Stimulated activated CD4-positive, alpha-beta T cell treated with anti-CD3 and anti-CD28 coated beads, Interleukin-15, amount 100 ng/mL, for 48 hours (primary cell): ENCODE measurements at places on chromosomes 11 and 22.

- no peak for DNase-seq
Measured at GRCh38 chr11:304915-305843, 2.4 kb upstream of the IFITM2 start.

GRCh38 chr11:69333879-69334278 lies 39.9 kb downstream of the MYEOV start:
- no peak for DNase-seq

DNA sequence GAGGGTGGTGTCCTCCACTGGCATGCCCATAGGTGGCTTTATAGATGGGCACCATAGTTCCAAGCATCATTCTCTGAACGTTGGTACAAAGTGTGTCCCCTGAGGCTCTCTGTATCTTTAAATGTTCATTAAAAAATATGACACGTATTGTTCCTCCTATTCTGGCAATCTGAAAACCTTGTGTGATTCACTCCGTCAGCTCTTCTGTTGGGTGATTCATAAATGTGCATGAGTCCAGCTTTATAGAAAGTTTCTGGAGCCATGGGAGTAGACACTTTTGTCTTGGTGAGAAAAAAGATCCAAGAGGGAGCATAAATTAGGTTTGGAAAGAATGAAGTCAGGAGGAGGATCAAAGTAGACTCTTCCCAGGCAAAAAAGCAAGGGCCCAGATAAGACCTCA lies 728.8 kb downstream of the NELL1 start:
- DNase-seq: no peak

DNA sequence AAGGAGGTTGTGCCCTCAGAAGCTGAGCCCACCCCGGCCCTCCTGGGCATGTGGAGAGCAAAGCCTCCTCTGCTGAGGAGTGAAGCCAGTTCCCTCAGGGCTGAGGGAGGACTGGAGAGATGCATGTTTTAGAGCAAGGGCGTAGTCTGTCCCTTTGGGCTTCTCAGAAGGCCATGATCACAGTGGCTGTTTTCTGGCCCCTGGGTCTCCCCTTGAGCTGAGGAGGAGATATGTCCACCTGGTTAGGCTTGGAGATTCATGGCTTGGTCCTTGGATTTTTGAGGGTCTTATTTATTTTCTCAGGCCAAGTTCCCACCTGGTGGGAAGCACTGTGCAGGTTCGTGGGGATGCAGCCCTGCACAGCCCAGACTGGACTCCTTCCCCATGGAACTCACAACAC lies 46.5 kb upstream of the THY1 start:
- no peak for DNase-seq

DNA sequence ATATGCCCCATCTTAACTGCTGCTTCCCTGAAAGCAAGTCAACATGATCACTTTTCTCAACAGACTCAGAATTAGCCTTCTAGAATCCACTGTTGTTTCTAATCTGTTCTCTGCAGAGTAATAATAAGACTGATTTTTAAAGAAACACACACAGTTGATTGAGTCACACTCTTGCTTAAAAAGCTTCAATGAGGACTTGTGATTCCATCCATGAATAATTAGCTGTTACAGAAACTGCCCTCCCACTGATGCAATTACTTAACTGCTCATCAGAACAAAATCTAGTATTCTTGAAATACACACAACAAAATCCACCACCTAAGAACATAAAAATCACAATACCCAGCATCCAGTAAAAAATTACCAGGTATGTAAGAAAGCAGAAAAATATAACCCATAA lies 100.5 kb upstream of the TIMP3 start:
- DNase-seq: no peak

DNA sequence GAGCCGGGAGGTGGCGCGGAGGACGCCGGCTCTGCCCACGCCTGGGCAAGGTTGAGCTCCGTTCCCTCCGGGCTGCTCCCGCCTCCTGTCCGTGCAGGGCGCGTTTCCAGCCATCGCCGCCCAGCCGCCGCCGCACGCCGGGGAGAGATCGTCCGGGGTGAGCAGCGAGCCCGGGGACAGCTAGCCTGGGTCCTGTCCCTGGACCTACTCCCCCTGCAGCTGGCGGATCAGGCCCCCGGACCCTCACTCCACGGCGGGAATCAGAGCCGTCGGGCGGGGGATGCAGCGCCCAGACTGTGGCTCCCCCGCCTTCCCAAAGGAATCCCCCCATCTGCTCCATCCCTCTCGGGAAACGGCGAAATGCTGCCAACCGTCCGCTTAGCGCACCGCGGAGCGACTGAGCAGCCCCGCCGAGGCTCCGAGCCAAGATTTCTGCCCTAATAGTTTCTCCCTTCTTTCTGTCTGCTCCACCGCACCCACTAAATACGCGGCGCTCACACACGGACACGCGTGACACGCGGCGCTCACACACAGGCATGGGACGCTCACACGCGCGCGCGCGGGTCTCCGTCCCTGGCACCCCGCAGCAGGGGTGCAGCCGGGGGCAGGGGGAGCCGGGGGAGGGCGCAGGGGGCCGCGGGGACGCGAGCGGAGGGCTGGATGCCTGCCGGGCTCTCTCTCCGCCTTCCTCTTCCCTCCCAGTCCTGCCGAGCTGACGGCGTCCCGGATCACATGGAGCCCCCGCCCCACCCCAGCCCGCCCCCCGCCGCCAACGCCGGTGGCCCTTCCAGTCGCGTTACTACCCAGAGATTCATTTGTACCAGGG lies at the start of gene KCNJ5:
TSS of gene KCNJ5 (plus strand) at position 814 of the 826 bp plus-strand sequence. CDS start 19,918 bp downstream, outside the sequence.
- no peak for DNase-seq

- no peak for DNase-seq
Measured at GRCh38 chr11:130829920-130830511, 86.3 kb downstream of the SNX19 start.

DNA sequence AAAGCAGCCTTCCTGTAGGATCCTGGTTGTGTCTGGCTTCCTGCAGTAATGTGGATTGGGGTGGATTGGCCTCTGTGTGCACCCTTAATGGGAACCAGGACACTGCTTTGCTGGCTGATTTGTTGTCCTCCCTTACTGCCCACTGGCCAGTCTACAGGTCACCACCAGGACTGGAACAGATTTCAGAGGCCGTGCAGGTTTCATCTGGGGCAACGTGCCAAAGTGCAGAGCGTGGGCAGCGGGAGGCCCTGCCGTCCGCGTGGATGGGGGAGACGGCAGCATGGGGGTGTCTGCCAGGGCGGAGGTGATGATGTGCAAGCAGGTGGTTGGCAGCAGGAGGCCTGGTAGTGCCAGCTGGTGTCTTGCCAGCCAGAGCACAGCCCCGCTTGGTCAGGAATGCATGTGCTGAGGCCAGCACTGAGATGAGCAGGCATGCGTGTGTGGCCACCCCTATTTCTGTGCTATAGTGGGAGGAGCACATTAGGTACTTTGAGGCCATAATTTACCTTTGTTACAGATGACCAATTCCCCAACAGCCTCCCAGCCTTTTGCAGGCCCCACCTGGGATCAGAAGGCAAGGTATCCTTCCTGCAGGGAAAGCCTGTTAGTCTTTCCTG lies 24.3 kb downstream of the BCR start:
- DNase-seq: no peak

DNA sequence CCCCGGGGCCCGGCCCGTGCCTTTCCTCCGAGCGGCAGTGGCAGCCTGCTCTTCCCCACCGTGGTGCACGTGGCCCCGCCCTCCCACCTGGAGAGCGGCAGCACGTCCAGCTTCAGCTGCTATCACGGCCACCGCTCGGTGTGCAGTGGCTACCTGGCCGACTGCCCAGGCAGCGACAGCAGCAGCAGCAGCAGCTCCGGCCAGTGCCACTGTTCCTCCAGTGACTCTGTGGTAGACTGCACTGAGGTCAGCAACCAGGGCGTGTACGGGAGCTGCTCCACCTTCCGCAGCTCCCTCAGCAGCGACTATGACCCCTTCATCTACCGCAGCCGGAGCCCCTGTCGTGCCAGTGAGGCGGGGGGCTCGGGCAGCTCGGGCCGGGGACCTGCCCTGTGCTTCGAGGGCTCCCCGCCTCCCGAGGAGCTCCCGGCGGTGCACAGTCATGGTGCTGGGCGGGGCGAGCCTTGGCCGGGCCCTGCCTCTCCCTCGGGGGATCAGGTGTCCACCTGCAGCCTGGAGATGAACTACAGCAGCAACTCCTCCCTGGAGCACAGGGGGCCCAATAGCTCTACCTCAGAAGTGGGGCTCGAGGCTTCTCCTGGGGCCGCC lies 11.9 kb downstream of the C22orf31 start:
- DNase-seq: no peak

DNA sequence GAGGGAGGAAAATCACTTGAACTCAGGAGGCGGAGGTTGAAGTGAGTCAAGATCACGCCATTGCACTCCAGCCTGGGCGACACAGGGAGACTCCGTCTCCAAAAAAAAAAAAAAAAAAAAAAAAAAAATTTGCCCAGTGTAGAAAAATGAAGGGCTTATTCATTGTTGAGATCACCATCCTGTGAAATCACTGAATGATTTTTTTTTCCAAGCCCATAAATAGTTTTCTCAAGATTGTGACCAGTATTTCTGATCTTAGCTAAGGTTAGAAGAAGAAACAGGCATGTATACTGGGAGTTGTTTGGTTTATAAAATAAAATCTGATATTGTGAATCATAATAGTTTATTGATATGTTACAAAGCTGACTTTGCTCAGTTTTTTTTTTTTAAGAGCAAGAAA lies 269.4 kb downstream of the CADM1 start:
- DNase-seq: no peak

- DNase-seq: no peak
Measured at GRCh38 chr11:108732395-108732794, 67.5 kb downstream of the DDX10 start.

GRCh38 chr11:32262367-32262766 lies 171.5 kb downstream of the RCN1 start:
- no peak for DNase-seq

GRCh38 chr11:75323609-75324008 lies 27.9 kb downstream of the ARRB1 start:
- no peak for DNase-seq

- DNase-seq: no peak
Measured at GRCh38 chr11:13984616-13985450, 22.3 kb downstream of the SPON1 start.

DNA sequence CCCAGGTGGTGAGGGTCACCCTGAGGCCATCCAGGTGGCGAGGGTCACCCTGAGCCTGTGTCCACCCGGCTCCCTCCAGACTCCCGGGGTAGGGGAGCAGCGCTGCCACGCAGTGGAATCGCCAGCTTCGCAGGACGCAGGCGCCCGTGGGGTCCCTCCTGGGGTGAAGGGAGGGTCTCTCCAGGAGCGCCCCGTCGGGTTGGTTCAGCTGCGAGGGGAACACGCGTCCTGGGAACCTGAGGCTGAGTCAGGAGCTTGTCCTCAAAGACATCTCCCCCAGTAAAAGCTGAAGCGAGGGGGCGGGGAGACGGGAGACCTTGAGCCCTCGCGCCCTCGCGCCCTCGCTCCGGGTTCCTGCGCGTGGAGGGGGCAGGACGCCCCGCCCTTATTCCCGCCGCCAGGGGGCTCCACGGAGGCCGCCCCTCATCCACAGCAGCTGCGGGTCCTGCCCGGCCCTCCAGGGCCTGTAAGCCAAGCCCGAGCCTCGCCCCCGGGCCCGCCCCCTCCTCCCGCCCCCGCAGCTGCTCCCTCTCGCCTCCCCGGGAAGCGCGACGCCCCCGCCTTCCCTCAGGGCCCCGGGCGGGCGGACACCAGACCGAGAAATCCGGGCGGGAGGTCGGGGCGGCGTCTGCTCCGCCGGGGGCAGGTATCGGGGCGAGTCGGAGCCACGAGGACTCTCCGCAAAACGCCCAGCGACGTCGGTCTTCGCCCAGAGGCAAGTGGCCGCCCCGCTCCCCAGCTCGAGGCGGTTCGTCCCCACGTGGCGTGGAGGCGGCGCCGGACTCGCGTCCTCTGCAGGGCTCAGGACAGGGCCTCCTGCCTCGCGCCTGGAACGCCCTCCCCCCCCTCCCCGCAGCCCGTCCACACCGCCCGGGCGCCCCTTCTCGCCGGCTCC lies 22.8 kb downstream of the PIM3 start:
- no peak for DNase-seq

DNA sequence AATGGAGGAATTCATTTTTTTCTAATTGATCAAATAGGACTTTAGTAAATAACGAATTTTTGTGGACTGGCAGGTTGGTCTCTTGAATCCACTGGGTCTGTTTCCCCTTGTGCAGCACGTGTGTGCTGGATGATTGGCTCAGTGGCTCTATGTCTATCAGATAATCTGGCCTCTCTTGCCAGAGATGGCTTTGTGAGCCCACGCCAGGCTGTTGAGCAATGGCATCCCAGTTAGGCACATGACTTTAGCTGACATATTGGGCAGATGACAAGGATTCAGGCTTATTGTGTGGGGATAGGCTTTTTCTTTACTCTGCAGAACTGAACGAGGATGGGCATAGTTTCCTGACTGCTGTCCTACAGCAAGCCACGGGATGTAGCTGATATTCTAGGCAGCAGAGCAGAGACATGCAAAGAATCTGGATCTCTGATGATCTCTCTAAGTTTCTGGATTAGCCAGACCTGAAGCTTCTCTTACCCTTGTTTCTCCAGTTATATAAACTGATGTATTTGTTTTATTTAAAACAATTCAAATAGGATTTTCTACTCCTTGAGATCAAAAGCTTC lies 144.9 kb downstream of the ARHGAP42 start:
- no peak for DNase-seq

DNA sequence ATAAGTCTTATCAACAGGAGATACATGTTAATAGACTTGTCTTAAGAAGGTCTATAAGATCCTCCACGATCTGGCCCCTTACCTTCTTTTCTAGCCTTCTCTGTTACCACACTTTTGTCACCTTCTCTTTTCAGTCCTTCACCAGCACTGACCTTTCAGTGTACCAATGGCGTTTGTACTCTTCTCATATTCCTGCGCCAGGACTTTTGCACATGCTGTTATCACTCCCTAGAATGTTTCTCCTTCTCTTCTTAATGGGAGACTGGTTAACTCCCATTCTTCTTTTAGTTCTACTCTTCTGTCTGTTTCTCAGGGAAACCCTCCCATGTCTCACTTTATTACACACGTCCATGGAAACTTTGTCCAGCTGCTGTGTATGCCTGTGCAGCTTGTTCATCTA lies 4.4 kb upstream of the EED start:
- no peak for DNase-seq

DNA sequence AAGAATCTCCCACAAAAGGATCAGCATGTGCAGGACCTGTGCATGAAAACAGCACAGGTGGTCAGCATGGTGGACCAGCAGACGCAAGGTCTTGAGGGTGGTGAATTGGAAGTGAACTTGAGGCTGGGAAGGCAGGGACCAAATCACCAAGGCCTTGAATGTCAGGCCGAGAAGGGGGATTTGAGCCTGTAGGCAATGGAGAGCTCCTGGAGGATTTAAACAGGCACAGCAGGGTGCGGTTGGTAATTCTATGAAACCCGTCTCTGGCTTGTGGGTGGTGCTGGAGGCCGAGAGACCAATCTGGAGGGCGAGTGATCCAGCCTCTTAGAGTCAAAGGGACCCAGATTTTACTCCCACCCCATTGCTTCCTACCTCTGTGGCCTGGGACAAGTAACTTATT lies 2.4 kb downstream of the TSKU start:
- no peak for DNase-seq
